ENCODE measurements at places on chromosomes 16 and 17.

DNA sequence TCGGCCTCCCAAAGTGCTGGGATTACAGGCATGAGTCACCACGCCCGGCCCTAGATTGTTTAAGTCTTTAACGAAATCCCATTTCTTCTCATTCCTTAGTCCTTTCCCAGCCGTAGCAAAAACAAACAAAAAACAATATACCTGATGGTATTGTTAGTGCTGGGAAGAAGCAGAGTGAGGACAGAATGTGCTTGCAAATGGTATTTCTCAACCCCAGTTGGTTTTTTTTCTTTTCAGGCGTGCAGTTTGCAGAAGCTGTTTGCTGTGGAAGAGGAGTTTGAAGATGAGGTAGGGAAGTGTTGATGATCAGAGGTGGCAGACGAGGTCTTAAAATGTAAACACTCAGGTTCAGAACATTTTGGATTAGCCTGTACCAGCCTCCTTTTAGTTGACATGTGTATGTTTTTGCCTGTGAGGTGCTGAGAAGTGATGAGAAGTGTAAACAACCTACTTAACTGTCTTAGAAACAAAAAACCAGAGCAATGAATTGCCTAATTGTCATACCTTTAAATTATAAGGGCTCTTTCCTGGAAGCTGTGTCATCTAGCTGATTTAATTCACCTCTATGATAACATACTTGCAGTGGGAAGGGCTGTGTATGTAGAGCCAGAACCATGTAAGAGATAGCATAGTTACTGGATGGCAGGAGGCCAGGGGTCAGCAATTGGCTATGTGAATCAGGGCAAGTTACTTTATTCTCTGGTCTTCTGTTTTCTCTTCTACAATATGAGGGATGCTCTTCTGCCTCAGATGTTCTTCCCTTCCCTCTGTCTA lies 3.4 kb downstream of the HROB start:
- DNase-seq: no peak

GRCh38 chr16:4115209-4115948 lies 863 bp downstream of the ADCY9 start:
- peak; percentile 11 for DNase-seq

GRCh38 chr17:356671-357434 lies 4.2 kb upstream of the RPH3AL start:
- no peak for DNase-seq

DNA sequence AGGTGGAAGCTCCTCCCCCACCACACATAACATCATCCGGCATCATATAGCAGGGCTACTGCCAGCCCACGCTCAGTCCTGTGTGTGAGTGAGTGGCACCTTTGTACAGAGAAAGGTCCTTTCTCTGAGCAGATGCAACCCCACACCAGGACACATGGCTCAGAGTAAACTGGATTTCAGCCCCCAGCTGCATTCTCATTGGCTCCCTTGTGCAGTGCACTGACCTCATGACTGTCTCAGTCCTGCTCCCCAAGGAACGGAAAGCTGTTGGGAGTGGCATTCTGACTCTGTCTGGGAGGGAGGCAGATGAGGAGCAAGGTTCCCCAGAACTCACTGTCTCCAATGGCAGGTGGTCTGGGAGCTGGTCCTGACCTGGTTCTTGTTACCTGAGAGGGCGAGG lies 244.1 kb downstream of the PHKB start:
- no peak for DNase-seq

GRCh38 chr16:53056392-53056881 lies 1.6 kb downstream of the CHD9 start:
- no peak for DNase-seq

GRCh38 chr16:4894276-4895150 lies 42.4 kb downstream of the PPL start:
- no peak for DNase-seq

GRCh38 chr16:8660841-8661301 lies 13.5 kb upstream of the ABAT start:
- DNase-seq: no peak

DNA sequence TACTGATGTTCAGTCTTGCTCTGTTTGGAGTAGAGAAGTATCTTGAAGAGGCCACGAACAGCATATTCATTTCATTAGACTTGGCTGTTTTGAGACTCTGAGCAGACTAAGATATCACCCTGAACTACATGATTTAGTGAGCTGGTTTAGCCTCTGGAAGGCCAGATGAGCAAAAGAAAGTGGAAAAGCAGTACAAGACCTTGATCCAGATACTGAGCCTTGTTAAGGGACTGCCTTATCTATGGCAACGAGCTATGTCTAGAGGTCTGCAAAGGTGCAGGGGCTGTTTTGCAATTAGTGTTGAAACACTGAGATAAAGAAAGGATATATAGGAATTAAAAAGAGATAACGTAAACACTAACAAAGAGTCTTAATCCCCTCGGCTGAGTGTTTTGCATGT lies 231.4 kb downstream of the IRX3 start:
- no peak for DNase-seq

DNA sequence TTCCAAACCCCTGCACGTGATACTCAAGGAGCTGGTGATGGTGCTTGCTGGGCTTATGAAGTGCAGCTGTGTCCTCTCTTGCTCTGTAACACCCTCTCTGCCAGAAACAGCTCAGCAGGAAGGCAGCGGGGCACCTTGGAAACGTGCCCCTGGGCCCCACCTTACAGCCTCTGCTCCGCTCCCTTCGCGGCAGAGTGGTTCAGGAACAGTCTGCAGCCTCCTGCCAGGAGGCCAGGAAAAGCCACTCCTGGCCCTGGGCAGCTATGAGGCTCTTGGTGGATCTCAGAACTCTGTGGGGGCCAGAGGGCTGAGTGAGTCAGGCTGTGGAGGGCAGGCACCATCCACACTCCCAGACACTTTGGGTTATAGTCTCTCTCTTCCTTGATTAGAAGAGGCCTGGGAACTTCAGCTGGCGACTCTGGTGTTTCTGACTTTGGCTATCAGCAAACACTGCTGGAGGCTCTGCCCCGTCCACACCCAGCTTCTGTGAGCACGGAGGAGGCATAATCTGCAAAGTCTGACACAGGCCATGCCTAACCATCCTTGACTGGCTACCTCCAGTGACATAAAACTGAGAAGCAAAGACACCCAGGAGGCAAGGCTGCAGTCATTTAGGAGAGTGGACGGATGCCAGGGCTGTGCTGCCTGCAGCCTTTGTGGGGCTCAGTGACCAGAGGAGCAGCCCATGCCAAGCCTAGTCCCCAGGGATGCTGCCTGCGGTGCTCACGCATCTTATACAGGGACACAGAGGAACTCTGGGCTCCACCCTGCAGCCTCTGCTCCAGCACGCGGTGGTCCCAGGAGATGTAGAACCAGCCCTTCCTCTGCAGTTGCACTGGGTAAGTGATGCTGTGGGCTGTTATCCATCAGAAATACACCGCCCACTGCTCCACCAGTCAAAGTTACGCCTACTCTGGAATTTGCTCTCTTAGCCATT lies 65.3 kb downstream of the METRNL start:
- DNase-seq: no peak

DNA sequence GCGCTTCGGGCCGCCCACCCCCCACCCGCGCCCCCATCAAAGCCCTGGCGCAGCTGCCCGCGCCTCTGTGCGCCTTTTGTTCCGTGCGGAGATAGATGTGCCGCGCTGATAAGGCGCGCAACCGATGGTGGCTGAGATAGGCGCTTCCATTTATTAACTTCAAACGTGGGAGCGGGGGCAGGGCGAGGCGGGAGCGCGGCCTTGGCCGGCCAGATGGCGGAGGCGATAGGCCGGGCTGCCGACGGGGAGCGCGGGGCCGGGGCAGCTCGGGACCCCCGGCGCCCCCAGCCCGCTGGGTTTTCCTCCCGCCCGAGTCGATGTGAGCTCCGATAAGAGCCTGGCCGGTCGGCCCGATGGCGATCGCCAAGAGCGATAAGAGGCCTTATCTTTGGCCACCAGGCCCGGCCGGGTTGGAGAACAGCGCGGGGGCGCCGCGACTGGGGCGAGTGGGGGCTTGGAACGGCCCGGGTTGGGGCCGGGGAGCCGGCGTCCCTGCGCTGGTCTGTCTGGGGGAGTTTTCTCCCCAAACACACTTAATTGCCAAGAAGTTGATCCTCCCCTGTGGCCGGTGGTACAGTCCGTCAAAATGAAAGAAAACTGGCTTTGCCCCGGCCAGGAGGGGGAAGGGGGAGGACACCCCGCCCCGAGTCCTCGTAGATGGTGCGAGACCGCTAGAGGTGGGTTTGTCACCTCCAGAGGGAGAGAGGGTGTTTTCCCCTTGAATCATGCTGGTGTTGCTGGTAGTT lies 2.7 kb downstream of the ZFPM1 start:
- DNase-seq: peak; percentile 87

- DNase-seq: no peak
These were observed 3.8 kb downstream of the TNRC6C start for GRCh38 chr17:77962348-77962747.

- no peak for DNase-seq
These were observed 10.7 kb upstream of the PRR29 start for GRCh38 chr17:63987221-63988126.

- no peak for DNase-seq
These were observed 229.8 kb downstream of the SEC14L1 start for GRCh38 chr17:77370586-77370985.

DNA sequence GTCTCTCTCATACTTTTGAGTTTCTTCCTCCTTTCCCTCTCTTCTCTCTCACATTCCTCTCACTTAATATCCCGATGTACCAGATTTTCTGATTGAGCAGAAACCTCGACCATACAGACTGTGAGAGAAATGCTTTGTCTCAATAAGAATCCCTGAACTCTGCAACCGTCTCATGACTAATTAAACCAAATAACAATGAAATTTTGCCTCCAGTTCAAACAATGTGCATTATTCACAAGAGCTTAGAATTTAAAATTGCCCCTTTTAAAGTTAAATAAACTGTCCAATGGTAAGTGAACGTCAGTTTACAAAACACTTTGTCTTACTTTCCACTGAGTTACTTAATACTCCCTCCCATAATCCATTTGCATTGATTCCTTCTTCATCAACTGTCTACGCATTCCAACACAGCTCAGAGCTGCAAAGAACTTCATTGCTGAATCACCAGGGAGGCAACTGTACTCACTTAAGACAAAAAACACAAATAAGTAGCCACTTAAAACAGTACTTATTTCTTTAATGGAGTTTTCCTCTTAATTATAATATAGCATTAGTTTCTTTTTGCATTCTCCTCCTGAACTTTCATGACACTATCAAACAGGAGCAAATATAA lies 4.9 kb downstream of the CDH11 start:
- no peak for DNase-seq

- DNase-seq: no peak
These were observed 14.0 kb upstream of the CCL2 start for GRCh38 chr17:34241062-34241461.

DNA sequence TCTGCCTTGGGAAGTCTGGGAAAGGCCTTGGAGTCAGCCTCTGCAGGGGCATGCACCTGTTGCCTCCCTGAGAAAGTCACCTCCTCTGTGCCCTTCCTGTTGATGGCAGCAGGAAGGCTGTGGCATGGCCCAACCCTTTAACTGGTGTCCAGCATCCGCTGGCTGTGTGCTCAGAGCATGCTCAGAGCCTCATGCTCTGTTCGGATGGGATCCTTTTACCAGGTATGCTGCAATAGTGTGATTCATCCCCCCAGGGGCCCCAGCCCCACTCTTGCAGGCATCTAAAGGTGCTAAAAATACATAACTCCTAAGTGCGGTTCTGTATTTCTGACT lies 24.9 kb downstream of the KLHL36 start:
- DNase-seq: no peak

DNA sequence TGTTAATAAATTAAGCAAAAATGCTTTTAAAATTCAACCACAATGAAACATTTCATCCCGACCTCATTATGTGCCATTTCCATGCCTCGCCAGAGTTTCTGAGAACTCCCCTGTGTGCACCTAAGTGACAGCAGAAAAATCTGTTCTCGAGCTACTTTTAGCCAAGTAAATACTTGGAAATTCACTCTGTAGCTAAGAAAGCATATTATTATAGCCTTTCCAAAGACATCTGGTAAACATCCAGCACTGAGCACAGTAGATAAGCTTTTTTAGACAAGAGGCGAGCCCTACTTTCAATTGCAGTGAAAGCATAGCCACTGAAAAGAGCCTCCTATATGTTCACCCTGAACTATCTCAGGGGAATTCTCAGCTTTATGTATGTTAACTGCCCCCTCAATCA lies 242.8 kb upstream of the PSMD7 start:
- no peak for DNase-seq

DNA sequence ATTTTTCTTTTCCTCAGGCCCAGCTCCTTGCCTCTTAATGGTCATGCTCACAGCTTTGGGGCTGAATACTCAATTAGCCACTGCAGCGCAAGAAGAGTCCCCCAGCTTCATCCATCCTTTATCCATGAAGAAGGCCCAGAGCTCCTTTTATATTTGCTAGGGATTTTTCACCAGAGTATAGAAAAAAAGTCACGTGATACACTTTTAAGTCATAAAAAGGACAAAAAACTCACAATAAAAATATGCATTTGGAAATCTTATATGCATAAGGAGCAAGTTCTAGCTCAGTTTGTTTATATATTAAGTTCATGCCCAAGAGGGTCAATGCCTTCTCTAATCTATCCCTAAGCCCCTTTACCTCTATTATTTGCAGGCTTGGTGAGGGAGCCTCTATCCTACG lies 254.1 kb downstream of the CA10 start:
- no peak for DNase-seq

DNA sequence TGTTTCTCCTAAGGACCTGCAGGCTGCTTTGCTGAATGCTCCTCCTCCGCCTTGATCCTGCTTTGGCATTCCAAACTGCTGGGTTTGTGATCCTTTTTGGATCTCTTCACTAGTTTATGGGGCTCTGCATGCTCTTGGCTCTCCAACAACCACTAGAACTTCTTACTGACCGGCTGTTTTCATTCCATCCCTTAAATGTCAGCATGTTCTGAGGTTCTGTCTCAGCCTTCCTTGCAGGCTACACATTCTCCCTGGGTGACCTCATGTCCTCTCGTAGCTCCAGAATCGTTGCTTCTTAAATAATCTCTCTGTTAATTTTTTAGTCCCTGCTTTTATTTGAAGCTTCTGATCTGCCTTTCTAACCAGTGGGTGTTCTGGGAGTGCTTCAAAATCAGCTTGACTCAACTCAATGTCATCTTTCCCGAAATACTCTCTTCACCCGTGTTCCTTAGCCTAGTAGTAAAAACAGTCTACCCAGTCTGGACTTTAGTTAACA lies 119.0 kb upstream of the HS3ST2 start:
- DNase-seq: no peak

GRCh38 chr17:18069101-18069500 lies 18.6 kb upstream of the DRG2 start:
- no peak for DNase-seq

GRCh38 chr16:30353438-30354129 lies 1.5 kb downstream of the CD2BP2 start:
- no peak for DNase-seq

DNA sequence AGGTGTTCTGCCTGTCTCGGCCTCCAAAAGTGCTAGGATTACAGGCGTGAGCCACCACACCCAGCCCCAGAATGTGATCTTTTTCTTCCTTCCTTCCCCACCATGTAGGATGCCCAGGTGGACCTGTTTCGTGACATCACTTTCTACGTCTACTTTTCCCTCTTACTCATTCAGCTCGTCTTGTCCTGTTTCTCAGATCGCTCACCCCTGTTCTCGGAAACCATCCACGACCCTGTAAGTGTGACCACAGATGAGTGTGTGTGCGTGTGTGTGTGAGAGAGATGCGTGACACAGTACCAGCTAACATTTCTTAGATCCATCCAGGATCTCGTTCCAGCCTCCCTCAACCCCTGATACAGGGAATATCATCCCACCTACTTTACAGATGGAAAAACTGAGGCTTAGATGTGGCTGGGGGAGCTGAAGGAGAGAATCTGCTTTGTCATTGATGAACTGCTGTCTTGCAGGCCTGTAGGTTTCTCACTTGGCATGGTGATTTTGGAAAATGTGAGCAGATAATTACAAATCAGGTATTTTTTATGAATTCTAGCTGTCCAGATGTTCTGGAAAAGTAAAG lies 67.1 kb downstream of the ABCC1 start:
- DNase-seq: peak; percentile 11

- DNase-seq: no peak
These were observed 92.3 kb downstream of the PITPNC1 start for GRCh38 chr17:67469208-67469980.
